ENCODE measurements at places on chromosomes 13 and 19. TPM values are rescaled to one million over a fixed set of nuclear protein-coding genes. Genes with fewer than 3 reads are reported as not detected.
A peak's percentile ranks its signal among the peaks of the same experiment; 100 is the strongest.

GRCh38 chr19:6712692-6713670 lies 7.5 kb downstream of the C3 start:
- no peak for DNase-seq

ZNF429 gene
- total RNA-seq = 23.2 TPM

- no peak for DNase-seq
Measured at GRCh38 chr19:29542776-29543175, 17.0 kb downstream of the VSTM2B start.

MADCAM1 gene
- 2.5 TPM for total RNA-seq

DNA sequence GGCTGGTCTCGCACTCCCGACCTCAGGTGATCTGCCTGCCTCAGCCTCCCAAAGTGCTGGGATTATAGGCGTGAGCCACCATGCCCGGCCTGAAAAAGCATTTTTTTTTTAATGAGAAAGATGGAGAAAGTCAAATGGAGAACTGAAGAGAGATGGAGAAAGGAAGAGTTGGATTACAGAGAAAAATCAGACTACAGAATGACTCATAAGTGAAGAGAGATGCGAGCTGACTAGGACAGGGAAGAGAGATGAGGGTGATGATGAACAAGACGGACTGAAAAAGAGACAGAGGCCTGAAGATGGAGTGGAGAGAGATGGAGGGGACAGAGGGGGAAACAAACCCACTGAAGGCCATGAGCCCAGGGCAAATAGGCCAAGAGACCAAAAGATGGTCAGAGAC lies 1.5 kb downstream of the DHX34 start:
- no peak for DNase-seq

- DNase-seq = no peak
Measured at GRCh38 chr13:112781881-112782361, 92.1 kb downstream of the ATP11A start.

SMIM44 gene
- total RNA-seq = not detected

GRCh38 chr19:55080121-55080967 lies 4.7 kb downstream of the EPS8L1 start:
- DNase-seq = peak; percentile 66

GRCh38 chr19:10193790-10194499 lies 808 bp downstream of the DNMT1 start:
- no peak for DNase-seq

Measured in B cell (primary cell).